ENCODE measurements at places on chromosomes 7 and 10.

DNA sequence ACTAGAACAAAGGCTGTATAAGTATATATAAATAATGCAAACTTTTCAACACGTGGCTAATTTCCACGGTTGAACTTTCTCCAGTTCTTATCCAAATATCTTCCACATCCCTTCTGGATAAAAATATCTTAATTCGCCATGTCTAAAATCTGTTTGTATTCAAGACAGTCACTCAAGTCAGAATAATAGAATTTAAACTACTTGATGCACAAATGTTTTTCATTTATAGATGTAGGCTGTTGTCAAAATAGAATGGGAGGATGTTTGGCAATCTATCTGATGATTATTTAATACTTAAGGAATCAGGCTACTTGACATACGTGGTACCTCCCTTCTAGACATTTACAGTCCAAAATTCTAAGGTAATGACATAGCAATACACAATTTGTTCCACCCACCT, 204.3 kb downstream of the TWIST1 start:
- no peak for DNase-seq

DNA sequence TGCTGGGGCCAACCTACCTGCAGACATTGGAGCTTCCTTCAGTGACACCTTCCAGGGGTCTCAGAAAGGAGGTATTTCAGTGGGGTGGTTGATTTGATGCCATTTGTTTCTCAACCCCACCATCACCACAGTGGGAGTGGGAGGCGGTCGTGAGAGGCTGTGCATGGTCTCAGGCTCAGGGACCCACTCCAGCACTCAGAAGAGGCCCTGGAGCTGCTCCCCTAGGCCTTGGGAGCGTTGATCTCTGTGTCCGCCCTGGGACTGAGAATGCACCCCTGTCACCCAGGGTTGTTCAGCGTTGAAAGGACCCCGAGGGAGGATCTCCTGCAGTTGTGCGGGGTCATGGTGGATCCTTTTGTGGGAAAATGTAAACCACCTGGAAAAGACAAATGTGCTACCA, 410.6 kb downstream of the GLRX3 start:
- no peak for DNase-seq

GRCh38 chr7:16836481-16836880, 31.7 kb upstream of the AGR2 start:
- DNase-seq, result no peak

- DNase-seq, result no peak
Observed at GRCh38 chr7:116434820-116435341, 64.7 kb upstream of the CAV2 start.

DNA sequence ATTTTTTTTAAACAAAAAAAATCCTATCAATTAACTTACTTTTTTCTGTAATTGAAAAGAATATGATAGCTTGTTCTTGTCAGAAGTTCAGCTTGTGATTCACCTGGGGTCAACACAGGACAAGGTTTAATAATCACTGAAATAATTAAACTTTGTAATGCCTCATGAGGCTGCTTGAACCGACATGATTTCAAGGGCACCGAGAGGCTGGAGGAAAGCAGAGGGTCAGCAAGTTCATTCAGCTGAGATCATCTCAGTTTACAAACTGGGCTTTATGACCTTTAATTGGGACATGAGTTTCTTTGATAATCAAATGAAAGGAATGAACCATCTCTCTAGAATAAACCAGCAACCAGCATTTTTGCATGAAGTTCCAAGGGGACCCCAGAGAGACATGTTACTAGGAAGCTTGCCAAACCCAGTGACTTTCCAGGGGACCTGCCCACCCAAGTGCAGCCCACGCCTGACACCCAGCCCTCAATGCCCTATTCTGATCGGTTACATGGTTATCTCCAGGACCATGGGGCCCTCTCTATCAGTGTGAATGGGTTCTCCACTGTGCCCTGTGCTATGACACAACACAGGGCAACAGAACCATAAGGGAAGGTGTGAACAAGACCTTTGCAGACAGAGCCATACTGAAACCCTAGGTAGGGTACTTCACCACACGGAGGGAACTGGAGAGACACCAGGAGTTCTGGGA, 7.8 kb upstream of the CYP3A4 start:
- DNase-seq, result no peak

- DNase-seq, result no peak
Observed at GRCh38 chr10:110774069-110775019, 97.4 kb upstream of the PDCD4 start.

DNA sequence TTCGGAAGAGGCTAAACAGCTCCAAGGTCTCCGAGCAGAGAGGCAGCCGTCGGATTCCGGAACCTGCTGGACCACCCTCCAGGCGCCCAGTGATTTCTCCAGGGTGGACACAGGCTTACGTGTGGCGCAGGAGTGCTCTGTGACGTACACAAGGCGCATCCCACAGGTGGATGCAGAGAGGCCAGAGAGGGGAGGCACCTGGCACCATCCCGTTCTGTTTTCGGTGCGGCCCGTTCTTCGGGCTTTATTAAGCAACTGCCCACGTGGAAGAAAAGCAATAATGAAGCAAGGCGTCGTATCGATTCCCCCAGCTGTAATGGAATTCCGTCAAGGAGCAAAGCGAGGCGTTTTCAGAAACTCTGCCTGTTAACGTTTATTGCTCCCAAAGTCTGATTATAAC, 163.6 kb downstream of the PTPRN2 start:
- DNase-seq, result no peak

DNA sequence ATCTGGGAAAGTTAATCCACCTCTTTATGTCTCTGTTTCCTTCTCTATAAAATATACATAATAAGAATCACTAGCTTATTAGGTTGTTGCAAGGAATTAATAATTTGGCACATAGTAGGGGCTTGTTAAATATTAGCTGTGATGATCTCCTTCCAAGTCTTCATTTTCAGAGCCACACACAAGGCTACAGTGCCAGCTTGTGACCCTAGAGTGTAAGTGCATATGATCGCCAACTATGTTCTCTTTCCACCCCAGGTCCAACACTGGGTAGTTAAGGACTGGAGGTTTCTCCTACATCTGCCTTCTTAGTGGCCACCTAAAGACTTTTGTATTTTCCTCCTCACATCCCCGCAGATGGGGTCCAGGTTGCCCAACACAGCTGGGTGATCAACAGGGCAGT, 17.9 kb upstream of the ACSM6 start:
- no peak for DNase-seq

DNA sequence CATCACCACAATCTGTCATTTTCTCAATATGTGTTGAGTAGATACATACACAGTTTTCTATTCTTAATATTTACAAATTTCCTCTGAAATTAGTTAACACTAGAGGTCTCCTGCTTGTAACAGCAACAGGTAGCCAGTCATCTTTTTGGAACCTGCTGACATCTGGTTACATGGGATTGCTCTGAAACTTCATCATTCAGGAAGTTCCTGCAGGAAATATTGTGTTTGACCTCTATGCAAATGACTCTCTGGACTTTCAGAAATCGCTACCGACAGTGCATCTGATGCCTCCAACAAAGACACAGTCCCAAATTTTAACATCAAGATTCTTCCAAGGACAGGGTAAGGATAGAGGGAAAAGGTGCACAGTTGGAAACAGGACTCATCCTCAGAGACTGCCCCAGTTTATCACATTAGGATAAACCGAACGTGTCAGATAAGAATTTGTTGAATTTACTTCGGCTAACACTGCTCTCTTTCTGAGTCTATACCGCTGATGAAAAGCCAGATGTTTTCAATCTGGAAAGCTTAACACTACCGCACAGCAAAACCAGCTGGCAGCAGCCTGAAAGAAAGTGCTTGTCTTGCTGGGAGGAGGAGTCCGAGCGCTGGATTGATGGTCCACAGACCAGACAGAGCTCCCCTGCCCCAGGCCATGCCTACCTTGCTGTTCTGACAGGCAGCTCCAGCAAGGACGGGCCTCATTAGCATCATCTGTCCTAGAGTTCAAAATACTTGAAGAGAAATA, 633.4 kb downstream of the PARD3 start:
- DNase-seq, result no peak

DNA sequence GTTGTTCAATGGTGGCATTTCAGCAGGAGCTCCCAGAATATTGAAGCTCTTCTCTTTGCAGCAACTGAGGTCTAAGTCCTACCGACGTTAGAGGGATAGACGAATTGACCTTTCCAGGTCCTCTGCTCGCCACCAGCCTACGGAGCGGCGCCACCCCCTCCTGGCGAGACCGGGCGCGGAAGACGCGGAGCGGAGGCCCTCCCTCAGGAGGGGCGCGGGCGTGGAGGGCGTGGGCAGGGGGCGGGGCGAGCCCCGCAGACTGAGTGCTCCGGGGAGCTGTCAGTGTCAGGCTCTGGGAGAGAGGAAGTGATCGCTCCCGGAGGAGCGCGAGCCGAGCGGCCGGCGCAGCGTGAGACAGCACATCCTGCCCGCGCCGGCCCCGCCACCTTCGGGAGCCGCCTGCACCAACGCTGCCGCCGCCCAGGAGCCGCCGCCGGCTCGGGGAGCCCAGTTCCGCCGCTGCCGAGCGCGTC, at the start of gene DYNC1I1:
Gene DYNC1I1 (plus strand): TSS at position 257 of the 473 bp plus-strand sequence. CDS start 32,176 bp downstream, outside the sequence.
- peak; percentile 70 for DNase-seq

DNA sequence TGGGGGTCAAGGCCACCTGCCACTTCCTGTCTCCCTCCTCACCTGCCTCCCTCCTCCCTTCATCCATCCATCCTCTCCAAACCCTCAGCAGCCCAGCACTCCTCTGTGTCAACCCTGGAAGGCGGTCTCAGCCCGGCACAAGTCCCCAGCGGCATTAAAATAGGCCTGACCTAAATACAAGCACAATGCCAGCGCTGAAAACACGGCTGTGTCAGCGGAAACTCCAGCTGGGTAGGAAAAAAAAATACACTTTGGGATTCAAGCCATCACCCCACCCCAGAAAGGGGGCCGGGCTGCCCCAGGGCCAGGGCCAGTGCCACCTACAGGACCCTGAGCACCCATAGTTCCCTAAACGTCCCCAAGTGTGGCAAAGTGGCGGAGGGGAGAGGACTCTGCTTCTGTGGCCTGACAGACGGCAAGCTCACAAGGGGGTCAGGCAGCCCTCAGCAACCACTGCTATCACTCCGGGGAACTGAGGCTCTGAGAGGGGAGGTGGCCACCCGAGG, 22.7 kb upstream of the GTF2IRD1 start:
- peak; percentile 88 for DNase-seq

GRCh38 chr7:100802951-100803350, 24.4 kb downstream of the EPHB4 start:
- DNase-seq, result no peak

DNA sequence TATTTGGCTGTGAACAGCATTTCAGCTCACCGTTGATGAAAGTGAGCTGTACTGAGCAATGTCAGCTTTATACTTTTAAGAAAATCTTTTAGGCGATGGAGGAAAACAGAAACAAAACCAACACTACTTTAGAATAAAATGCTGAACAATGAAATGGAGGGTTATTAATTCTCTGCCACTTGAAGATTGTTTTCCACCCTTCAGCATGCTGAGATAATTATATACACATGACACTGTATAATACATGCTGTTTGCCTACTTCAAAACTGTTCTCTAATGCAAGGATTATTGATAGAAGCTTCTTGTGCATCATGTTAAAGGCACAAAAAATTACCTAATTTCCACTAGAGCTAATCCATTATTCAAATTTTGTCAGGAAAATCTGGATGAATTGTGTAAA, 66.8 kb downstream of the CACNA2D1 start:
- DNase-seq, result no peak

DNA sequence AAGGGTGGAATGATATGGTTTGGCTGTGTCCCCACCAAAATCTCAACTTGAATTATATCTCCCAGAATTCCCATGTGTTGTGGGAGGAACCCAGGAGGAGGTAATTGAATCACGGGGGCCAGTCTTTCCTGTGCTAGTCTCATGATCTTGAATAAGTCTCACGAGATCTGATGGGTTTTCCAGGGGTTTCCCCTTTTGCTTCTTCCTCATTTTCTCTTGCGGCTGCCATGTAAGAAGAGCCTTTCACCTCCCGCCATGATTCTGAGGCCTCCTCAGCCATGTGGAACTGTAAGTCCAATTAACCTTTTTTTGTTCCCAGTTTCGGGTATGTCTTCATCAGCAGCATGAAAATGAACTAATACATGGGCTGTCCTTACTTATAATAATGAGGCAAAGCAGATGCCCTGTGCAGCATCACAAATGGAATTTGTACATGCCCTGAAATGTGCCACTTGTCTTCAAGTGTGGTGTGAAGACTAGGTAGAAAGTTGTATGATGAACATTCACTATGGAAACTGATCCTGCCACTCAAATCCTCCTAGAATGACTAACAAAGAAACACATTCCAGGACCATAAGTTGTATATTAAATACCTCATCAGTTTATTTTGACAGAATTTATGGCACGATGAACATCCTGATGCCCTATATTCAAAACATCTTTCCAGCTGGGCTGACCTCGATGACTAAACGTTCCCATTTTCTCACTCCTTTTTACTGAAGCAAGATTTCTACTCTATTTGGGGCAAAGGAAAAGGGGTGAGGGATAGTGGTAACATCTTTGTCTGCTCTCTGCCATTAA, 122.8 kb upstream of the CTTNBP2 start:
- DNase-seq, result no peak

DNA sequence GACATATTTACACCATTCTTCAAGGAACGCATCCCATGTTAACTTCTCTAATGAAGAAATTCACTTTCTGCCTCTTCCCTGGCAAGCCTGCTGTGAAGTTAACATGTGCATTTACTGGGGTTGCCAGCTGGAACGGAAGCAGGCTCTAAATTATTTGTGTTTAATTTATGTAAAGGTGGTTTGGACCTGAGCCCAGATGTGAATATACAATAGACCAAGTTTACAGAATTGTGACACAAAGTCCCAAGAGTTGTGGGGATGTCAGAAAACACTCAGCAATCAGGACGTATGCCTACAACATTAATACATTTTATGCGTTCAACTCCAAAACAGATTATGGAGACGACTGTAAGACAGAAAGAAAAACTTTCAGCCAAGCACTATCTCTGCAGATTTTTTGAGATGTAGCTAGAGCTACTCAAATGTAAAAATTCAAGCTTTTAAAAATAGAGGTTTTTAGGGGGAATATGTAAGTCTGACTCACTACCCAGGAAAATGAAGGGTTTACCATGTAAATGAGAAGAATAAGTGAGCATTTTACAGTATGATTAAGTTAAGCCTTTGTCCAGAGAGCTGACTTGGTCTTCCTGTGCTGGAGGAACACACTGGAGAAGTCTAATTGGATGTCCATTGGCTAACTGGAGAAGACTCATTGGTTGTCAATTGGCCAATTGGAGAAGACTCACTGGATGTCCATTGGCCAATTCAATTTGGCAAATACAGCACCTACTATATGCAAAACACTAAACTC, 19.5 kb downstream of the NRP1 start:
- DNase-seq, result no peak

GRCh38 chr10:30365278-30365677, 16.2 kb upstream of the MTPAP start:
- DNase-seq, result no peak

- no peak for DNase-seq
Observed at GRCh38 chr7:34844406-34844805, 186.4 kb downstream of the NPSR1 start.
